Liver (tissue), 10 donors: ENCODE measurements at places on chromosomes 7 and 10.

DNA sequence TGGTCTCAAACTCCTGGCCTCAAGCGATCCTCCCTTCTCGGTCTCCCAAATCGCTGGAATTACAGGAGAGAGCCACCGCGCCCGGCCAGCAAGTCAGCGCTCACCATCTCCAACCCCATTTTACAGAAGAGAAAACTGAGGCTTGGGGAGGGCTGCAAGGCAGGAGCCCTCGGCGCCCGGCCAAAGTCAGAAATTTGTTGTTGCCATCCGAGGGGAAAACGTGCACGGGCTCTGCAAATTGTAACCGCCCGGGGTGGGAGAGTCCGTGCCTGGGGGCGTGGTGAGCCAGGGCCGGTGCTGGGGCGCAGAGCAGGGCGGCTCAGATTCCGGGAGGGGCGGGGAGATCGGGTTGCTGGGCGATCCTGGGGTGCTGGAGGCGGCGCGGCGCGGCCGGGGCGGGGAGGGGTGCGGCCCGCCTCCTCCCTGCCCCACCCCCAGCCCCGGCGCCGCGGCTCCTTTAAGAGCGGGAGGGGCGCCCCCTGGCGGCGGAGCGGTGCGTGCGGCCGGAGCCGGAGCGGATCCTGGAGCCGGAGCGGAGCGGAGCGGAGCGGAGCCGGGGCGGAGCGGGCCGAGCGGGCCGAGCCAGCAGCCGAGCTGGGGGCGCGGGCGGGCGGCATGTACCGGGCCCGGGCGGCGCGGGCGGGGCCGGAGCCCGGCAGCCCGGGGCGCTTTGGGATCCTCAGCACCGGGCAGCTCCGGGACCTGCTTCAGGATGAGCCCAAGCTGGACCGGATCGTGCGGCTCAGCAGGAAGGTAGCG is at the start of gene VPS37D:
VPS37D (plus strand) TSS at position 488 of the 759 bp plus-strand sequence; CDS start at position 616, 128 bp downstream.
- peak; percentile 95 for DNase-seq
- no peak within 1 kb of the TSS for H3K27ac ChIP-seq
- H3K4me1 ChIP-seq = peaks cover 8% of the 10 kb centered on the region
- no peaks in the 10 kb centered on the region for H3K27me3 ChIP-seq

DNA sequence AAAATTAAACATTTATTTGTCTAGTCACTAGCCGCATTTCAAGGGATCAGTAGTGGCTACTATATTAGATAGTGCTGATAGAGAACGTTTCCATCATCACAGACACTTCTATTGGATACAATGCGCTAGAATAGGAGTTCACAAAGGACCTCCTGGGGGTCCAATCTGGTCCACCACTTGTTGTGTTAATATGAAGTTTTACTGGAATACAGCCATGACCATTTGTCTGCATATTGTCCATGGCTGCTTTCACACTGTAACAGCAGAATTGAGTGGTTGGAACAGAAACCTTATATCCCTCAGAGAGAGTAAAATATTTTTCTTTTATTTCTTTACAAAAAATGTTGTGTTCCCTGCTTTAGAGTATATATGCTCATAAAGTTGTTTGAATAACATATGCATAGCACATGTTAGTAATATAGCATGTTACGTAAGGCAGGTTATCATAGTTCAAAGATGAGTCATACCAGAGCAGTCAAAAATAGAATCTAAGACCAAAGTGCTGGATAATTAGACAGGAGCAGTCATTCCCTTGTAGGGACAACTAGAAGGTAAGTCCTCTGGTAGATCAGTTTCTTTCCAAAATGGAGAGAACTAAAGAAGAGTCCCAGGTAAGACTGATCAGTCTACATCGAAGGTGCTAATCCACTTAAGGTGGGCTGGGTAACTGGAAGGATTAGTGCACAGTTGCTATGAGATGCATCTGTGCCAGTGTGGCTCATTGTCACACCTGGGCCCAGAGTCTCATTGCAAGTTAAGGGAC is 14.9 kb downstream of the BZW2 start:
- H3K27ac ChIP-seq = no peak overlapping the region
- no peaks in the 10 kb centered on the region for H3K27me3 ChIP-seq

GRCh38 chr10:86668297-86669165 is at the start of gene LDB3:
Gene LDB3 (plus strand): TSS chr10:86668511. CDS start chr10:86668692, 181 bp downstream.
- H3K4me1 ChIP-seq = no peaks in the 10 kb centered on the region
- H3K27me3 ChIP-seq = no peaks in the 10 kb centered on the region
- no peak for DNase-seq
- H3K4me3 ChIP-seq = no peak within 1 kb of the TSS
- H3K27ac ChIP-seq = no peak within 1 kb of the TSS

DNA sequence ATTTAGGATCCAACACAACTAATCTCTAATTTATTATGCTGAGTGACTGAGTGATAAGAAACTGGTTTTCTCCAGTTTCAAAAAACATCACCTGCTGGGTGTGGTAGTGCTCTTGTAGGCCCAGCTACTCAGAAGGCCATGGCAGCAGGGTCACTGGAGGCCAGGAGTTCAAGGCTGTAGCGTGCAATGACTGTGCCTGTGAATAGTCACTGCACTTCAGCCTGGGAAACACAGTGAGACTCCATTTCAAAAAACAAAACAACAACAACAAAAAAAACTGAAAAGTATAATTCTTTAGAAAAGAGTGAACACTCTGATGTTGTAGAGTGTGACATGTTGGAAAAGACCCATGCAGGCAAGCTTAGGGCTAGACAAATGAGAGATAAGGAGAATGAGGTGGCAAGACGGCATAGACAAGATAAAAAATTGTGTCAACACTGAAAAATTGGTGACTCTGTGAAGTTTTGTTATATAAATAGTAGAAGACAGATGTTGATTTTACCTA is 150.1 kb upstream of the GPR22 start:
- no peak overlapping the region for H3K4me3 ChIP-seq
- no peaks in the 10 kb centered on the region for H3K27me3 ChIP-seq
- no peak for DNase-seq
- no peaks in the 10 kb centered on the region for H3K4me1 ChIP-seq

GRCh38 chr7:1707756-1708595 is 37.9 kb downstream of the ELFN1 start:
- no peak for DNase-seq
- H3K4me1 ChIP-seq = peaks cover 50% of the 10 kb centered on the region
- H3K4me3 ChIP-seq = no peak overlapping the region

- H3K36me3 ChIP-seq = no peaks in the 10 kb centered on the region
- no peaks in the 10 kb centered on the region for H3K4me1 ChIP-seq
- H3K27me3 ChIP-seq = no peaks in the 10 kb centered on the region
- no peak for DNase-seq
These were observed 196.6 kb downstream of the BBS9 start for GRCh38 chr7:33325754-33326484.

- H3K4me3 ChIP-seq = peak overlapping the region; percentile 71
- no peaks in the 10 kb centered on the region for H3K36me3 ChIP-seq
- DNase-seq = peak; percentile 31
- peaks cover 39% of the 10 kb centered on the region for H3K4me1 ChIP-seq
- H3K27ac ChIP-seq = peak overlapping the region; percentile 82
These were observed 769 bp upstream of the ELFN1 start for GRCh38 chr7:1669064-1669951.

DNA sequence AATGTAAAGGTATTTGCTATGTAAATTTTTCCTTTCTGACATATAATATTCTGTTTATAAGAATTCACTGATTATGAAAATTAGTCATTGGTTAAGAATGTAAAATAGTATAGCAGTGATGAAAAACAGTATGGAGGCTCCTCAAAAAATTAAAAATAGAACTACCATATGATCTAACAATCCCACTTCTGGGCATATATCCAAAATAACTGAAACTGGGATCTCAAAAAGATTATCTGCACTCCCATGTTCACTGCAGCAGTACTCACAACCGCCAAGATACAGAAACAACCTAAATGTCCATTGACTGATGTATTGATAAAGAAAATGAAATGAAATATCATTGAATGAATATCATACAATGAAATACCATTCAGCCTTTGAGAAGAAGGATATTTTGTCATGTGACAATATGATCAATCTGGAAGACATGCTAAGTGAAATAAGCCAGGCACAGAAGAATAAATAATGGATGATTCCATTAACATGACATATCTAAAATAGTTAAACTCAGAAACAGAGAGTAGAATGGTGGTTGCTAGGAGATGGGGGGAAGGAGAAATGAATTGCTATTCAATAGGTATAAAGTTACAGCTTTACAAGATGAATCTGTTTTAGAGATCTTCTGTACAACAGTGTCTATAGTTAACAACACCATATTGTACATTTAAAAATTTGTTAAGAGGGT is 14.0 kb downstream of the C10orf88 start:
- no peaks in the 10 kb centered on the region for H3K4me1 ChIP-seq
- no peak overlapping the region for H3K4me3 ChIP-seq
- H3K36me3 ChIP-seq = peaks cover 13% of the 10 kb centered on the region
- DNase-seq = no peak
- H3K27me3 ChIP-seq = no peaks in the 10 kb centered on the region

- H3K27me3 ChIP-seq = no peaks in the 10 kb centered on the region
- no peak overlapping the region for H3K4me3 ChIP-seq
- no peak for DNase-seq
- H3K27ac ChIP-seq = no peak overlapping the region
These were observed 89.7 kb downstream of the ATE1 start for GRCh38 chr10:121838149-121838548.

DNA sequence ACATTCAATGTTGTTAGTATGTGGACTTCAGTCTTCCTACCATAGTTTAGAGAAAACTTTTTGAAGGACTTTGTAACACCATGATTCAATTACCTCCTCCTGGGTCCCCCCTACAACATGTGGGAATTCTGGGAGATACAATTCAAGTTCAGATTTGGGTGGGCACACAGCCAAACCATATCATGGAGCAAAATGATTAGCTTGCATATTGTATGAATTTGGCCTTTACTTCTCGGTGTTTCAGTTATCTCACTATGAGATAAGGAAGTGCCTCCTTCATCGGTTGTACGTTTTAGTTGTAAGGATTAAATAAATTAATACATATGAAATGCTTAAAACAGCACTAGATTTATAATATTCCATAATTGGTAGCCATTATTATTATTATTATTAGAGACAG is 428.7 kb downstream of the EXOC4 start:
- no peak overlapping the region for H3K4me3 ChIP-seq
- H3K27me3 ChIP-seq = no peaks in the 10 kb centered on the region
- H3K36me3 ChIP-seq = no peaks in the 10 kb centered on the region
- no peak for DNase-seq
- H3K27ac ChIP-seq = no peak overlapping the region

GRCh38 chr7:108836256-108836655 is 266.6 kb downstream of the DNAJB9 start:
- no peaks in the 10 kb centered on the region for H3K27me3 ChIP-seq
- H3K27ac ChIP-seq = no peak overlapping the region
- no peak overlapping the region for H3K4me3 ChIP-seq
- no peaks in the 10 kb centered on the region for H3K4me1 ChIP-seq

GRCh38 chr10:51063659-51064535 is 10.4 kb upstream of the PRKG1 start:
- no peak overlapping the region for H3K27ac ChIP-seq
- DNase-seq = no peak
- H3K4me3 ChIP-seq = no peak overlapping the region
- H3K36me3 ChIP-seq = no peaks in the 10 kb centered on the region

DNA sequence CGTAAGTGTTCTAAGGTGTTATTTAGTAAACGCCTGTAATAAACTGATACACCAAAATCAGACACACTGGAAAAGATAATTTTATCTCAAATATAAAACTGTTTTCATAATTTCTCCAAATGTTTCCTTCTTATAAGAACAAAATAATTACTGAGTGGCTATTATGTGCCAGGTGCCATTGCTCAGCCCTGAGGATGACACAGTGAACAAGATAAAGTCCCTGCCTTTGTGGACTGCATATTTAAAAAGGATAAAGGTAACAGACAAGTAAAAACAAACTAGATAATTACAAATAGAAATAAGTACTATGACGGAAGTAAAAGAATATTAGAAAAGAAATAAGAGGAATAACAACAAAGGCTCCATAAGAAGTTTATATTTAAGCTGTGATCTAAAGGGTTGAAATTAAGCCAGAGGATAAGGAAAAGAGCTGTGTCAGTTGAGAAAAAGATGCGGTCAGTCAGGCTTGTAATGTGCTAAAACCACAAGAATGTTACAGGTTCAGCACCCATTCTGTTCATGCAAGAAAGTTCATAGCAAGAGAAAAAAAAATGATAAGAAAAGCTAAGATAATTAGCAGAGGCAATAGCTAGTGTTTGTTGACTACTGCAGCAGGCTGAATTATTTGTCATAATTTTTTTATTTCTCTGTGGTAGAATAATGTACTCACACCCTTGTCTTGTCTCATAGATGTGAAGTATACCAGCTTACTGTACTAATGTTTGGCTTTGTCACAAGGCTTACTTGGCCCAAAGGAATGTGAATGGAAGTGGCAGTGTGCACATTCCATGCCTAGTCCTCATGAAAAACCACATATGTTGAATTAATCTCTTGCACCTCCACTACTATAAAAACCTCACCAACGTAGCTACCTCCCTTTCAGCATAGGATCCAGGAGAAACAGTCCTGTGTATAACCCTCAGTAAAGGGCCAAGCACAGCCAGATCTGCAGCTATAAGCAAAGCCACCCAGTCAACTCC is 75.1 kb downstream of the CRPPA start:
- no peaks in the 10 kb centered on the region for H3K36me3 ChIP-seq
- no peak for DNase-seq
- no peak overlapping the region for H3K27ac ChIP-seq
- H3K4me1 ChIP-seq = no peaks in the 10 kb centered on the region
- no peaks in the 10 kb centered on the region for H3K27me3 ChIP-seq

DNA sequence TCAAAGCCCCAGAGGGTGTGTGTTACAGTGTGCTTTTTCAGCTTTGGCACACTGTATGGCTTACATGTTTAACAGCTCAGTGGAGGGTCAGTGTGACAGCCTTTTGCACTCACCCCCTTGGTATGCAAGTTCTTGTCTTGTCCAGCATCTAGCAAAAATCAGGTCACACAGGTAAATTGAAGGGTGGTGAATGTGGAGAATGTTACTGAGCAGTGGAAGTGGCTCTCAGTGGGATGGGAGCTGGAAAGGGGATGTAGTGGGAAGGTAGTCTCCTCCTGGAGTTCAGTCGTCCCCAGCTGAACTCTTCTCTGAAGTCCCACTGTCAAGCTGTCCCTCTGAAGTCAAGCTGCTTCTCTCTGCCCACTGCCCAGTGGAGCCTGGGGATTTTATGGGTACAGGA is 21.0 kb upstream of the C10orf90 start:
- H3K27me3 ChIP-seq = peaks cover 2% of the 10 kb centered on the region
- H3K4me3 ChIP-seq = no peak overlapping the region
- no peak overlapping the region for H3K27ac ChIP-seq
- DNase-seq = peak; percentile 12

- H3K27ac ChIP-seq = no peak overlapping the region
- no peak for DNase-seq
- no peak overlapping the region for H3K4me3 ChIP-seq
- no peaks in the 10 kb centered on the region for H3K27me3 ChIP-seq
These were observed 28.5 kb upstream of the DPYSL4 start for GRCh38 chr10:132158122-132158741.
